ENCODE measurements at places on chromosomes 16 and 17.

DNA sequence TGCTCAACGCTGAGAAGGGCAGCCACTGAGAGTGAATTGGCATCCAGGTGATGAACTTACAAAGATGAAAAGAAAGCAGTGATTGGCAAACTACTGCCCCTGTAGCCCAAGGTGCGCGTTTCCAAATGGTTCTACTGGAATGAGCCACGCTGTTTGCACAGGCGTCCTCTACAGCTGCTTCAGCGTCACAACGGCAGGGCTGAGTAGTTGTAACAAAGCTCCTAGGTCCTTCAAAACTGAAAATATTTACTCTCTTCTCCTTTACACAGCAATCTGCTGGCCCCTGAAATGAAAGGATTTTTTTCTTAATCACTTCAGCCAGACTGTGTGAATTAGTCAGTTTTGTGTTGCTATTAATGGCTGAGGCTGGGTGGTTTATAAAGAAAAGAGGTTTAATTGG is 107.2 kb upstream of the FOXF1 start:
- no peak for DNase-seq

DNA sequence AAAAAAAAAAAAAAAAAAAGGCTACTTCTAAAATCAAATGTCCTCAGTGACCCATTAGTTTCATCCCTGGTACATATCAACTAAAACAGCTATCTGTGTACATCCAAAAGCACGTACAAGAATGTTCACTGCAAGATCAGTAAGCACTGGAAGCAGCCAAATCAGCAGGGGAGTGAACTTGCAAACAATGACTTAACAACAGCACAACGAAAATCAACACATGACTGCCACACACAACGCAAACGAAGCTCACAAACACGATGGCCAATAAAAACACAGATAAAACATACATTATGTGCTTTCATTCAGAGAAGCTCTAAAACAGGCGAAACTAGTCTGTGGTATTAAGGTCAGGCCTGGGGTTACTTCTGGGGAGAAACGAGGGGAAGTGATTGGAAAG is 60.6 kb downstream of the XPO6 start:
- DNase-seq: no peak

DNA sequence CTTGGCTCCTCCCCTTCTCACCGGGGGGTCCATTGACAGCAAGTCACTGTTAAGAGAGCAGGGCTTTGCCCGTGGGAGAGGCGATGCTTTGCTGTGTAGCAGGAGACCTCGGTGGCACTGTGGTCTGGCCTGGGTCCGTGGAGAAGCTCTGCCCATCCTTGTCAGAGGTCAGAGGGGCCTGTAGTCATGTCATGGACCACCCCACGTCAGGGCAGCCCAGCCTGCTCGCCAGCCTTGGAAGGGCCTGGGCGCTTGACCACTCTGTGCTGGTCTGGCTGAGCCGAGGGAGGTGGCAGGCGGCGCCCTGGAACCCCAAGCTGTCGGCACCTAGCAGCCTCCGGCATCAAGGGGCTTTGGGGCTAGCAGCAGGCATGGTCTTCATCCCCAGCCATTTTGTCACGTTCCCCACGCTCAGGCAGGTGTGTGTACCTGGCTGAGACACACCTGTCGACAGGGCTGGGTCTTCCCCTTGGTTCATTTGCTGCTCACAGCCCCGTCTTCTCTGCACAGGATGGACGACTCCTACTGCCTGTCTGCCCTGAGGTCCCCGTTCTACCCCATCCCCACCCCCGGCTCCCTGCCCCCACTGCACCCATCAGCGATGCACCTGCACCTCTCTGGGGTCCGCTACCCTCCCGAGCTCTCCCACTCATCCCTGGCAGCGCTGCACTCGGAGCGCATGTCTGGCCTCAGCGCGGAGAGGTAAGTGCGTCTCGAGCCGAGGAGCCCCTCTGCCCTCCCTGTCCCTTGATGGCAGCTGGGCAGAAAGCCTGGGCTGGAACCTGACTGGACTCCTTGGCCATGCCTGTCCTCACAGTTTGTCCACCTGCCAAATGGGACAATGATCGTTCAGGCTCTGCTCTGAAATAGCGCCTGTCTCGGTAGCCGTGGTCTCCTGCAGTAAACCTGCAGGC is 33.3 kb downstream of the GINS2 start:
- DNase-seq: no peak

GRCh38 chr17:80319262-80319998 is 58.8 kb downstream of the RNF213 start:
- no peak for DNase-seq

DNA sequence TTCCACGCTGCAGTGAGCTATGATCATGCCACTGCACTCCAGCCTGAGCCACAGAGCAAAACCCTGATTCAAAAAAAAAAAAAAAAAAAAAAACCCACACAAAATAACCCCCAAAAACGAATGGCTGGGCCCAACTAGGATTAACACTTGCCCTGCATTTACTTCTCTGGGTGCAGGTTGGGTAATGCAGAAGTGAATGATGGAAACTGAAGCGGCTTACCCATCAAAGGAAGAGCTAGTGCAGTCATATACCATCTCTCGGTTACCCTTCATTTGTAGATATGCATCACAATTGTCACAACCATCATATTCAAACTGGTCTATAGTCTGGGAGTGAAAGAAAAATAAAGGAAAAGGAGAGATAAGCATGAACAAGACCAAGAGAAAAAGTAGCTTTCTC is 819 bp downstream of the SUPT4H1 start:
- no peak for DNase-seq

- no peak for DNase-seq
Observed at GRCh38 chr16:10154389-10154788, 27.8 kb downstream of the GRIN2A start.

DNA sequence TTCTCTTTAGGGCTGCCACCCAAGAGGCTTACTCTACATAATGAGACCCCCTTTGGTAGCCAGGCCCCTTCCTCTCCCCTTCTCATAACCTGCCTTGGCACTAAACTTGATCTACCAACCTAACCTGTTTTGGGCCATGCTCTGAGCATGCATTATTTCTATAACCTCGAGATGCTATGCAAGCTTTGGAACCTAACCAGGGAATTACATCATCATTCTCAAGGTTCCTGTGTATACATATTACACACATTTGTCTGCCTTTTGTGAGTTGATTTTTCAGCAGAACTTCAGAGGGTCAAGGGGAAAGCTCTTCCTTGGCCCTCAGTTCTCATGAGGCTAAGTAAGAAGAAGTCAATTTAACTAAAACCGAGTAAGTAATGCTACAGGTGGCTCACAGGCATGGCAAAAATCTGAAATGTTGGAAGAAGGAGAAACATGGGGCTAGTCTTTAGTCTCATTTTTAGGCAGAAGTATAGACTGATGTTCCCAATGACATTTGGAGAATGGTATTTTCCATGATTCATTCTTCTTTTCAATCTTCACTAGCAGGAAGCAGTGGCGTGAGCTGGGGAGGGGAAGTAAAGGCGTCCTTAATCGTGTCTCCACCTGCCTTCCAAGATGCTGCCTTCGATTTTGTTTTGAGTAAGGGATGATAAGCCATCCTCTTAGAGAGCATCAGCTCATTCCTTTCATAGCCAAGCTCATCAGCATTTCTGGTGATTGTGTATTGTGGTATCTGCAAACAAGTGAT is 308.4 kb downstream of the ABCC12 start:
- DNase-seq: no peak

DNA sequence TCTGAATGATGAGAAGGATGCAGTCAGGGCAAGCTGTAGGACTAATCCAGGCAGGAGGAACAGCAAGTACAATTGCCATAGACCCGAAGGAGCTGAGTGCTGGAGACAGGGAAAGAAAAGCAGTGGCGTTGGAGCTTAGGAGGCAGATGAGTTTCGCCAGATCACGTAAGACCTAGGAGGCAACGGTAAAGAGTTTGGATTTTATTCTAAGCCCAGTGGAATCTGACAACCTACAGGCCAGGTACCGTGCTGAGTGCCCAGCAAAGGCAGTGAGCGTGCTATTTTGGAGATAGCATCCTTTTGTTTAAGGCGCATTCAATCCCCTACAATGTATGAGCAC is 1.2 kb downstream of the USP43 start:
- no peak for DNase-seq

- DNase-seq: no peak
Observed at GRCh38 chr17:4054446-4054845, 88.4 kb downstream of the ZZEF1 start.

GRCh38 chr16:10959161-10959560 is 14.8 kb downstream of the CLEC16A start:
- DNase-seq: no peak

GRCh38 chr16:48101069-48101674 is 54.6 kb downstream of the ABCC12 start:
- DNase-seq: peak; percentile 9

GRCh38 chr17:4344926-4345325 is 21.5 kb downstream of the UBE2G1 start:
- DNase-seq: no peak

DNA sequence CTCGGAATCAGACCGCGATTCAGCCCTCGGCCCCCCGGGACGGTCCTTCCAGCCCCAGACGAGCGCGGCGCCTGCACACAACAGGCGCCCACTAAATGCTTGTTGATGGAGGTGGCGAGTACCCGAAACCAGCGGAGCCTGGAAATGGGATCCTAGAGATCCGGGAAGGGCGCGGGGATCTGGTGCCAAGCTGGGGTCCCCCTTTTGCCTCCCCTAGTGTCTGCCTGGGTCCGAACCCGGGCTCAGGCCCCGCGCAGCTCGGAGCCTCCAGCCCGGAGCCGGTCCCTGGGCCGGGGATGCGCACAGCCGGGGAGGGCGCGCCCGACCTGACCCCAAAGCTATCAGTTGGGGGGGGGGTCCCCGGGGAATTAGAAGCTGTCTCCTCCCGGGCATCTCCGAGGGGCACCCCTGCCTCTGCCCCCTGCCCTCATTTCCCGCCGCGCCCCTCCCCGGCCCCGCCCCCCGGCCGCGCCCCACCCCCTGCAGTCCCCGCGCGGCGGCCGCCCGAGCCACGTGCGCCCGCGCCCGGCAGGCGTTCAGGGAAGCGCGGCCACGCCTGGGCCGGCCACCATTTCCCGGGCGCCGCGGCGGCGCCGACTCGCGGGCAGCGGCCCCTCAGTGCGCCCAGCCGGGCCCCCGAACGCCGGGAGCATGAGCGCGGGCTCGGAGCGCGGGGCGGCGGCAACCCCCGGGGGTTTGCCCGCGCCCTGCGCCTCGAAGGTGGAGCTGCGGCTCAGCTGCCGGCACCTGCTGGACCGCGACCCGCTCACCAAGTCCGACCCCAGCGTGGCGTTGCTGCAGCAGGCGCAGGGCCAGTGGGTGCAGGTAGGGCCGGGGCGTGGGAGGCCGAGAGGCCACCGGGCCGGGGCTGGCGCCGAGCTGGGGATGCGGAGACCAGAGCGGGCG is at the start of gene CPNE7:
Gene CPNE7, plus strand, starts transcription at position 512 of the 906 bp plus-strand sequence. Its CDS starts 140 bp downstream, at position 652.
- no peak for DNase-seq

DNA sequence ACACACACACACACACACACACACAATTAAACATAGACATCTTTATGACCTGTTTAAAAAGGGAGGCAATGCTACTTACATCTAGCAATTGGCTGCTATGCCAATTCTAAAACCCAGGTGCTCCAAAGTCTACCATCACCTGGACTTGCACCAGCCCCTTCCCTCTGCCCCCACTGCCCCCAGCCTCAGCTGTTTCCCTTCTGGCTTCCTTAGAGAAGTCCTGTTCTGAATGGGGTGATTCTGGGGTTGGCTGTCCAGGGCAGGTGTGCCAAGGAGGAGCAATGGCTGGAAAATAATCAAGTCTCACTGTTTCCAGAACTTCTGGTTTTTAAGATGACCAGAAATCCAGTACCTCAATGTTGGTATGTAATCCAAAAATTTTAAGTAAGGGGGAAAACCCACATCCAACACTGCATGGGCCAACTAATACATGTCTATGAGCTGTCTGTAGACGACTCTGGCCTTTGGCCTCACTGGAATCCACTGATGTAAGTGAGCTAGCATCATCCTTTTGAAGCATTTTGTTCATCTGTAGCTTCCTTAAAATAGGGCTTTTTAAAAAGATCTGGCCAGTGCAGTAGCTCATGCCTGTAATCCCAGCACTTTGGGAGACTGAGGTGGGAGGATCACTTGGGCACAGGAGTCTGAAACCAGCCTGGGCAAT is 2.1 kb downstream of the IFT20 start:
- DNase-seq: no peak

GRCh38 chr16:86227041-86227440 is 283.3 kb upstream of the FOXF1 start:
- DNase-seq: no peak

- no peak for DNase-seq
Observed at GRCh38 chr17:19384723-19385391, 2.1 kb downstream of the MFAP4 start.

GRCh38 chr17:36931697-36932382 is 5.4 kb upstream of the LHX1 start:
- DNase-seq: no peak

GRCh38 chr16:78217276-78217675 is 117.8 kb downstream of the WWOX start:
- no peak for DNase-seq

GRCh38 chr16:59740858-59741257 is 1006.7 kb upstream of the GOT2 start:
- DNase-seq: no peak

DNA sequence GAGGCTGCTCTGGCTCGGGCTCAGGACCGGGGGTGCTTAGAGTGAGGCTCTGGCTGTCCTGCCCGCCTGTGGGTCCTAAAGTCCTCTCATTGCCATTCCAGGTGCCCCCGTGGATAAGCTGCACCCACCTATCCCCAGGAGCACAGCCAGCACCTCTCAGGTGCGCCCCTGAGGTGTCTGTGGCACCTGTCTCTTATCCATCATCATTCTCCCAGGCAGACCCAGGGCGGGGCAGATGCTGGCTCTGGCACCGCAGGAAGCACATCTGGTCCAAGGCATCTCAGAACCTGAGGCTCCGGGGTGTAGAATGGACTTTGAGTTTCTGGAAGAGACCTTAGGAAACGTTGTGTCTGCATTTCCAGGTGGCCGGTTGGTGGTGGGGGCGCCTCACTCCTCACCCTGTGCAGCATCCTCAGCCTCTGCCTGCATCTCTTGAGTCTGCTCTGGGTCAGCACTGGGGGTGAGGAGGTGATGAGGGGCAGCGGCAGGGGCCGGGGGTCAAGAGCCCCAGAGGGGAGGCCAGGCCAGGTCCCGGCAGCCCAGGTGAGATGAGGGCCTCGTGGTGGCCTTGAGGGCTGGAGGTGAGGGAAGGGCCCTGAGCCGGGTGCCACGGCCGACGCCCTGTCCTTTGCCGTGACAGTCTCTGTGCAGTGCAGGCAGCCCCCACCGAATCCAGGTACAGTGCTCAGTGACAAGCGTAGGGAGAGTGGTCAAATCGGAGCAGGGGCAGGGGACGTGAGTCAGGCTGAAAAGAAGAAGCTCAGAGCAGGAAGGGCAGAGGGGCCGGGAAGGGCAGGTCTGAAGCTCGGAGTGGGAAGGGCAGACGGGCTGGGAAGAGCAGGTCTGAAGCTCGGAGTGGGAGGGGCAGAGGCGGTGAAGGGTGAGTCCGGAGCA is 173.5 kb downstream of the NPIPB11 start:
- no peak for DNase-seq

DNA sequence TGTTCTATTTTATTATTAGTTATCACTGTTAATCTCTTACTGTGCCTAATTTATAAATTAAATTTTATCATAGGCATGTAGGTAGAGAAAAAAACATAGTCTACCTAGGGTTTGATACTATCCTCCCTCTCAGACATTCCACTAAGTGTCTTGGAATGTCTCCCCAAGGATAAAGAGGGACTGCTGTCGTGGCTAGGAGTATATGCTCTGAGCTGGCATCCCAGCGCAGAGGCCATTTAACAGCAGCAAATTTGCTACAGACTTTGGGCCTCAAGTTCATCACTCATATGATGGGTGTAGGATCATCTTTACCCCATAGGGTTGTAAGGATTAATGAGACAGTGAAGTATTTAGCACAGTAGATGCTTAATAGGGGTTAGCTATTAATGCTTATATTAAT is 56.7 kb downstream of the ZFHX3 start:
- DNase-seq: no peak

Data from activated CD4-positive, alpha-beta T cell treated with anti-CD3 and anti-CD28 coated beads for 4 hours (primary cell).